Activated naive CD8-positive, alpha-beta T cell treated with anti-CD3 and anti-CD28 coated beads for 36 hours (primary cell): ENCODE measurements at places on chromosomes 5 and 9.
A peak's percentile ranks its signal among the peaks of the same experiment; 100 is the strongest.

DNA sequence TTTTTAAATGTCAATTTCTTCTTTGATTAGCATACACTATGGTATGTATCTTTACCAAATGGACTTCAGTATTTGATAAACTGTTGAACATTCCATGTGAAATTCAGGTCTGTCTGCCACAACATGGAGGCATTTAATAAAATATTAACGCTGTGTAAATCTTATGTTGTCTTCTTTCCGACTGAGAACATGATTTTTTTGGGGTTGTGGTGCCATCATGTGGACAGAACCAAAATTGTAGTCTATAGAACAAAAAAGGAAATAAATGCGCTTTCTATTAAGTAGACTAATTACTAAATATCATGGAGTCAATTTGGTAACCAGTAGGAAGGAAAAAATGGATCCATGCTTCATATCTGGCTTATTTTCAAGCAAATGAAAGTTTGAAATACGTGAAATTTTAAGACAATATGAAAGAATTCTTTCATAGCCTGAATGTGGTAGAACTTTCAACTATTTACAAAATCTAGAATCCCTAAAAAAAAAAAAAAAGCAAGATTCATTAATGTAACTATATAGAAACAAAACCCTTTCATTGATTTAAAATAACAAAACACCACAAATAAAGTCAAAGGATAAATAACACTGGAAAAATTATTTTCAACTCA, 2.8 kb upstream of the PLK2 start:
- peak; percentile 11 for DNase-seq

DNA sequence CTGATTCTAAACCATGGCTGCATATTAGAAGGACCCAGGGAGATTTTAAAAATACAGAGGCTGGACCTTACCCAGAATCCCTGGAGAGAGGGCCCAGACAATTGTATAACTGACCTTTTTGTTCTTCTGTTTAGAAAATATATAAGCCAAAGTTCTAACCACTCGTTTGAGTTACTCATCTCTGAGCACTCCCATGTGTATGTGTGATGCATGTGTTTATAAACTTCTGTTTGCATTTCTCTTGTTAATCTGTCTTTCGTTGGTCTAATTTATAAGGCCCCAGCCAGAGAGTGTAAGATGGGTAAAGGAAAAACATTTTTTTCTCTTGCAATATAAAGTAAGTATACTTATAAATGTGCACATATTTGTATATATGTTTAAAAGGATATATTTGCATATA, 443.9 kb downstream of the ZNF608 start:
- no peak for DNase-seq

DNA sequence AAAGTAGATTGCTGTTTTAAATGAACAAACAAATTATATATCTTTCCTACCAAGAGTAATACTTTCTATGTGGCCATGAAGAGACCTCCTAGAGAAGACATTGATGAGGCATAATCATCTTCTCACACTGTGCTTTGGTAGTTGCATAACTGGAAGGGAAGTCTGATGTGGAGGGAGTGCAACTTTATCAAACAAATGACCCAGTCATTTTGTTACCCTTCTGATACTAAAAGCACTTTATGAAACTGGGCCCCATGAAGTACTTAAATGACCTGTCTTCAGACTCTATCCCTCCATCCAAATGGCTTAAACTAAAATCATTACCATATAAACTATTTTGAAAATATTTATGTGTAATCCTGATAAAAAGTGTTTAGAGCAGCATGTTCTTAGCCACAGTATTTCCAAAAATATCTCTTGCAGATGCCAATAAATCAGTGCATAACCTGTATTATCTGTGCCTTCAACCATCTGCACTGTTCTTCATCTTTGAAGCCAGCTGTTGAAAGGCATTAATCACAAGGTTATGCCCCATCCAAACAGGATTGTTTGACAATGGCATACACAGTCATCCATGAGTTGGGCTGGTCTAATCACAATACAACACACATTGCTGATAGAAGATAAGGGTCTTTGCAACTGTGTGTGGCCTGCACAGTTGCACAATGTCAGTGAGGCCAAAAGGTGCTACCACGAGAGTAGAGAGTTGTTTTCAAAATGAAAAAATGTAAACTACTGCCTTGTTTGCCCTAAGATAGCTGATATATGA, 31.9 kb upstream of the MIER3 start:
- DNase-seq: no peak

GRCh38 chr9:94680020-94680419, 40.7 kb upstream of the FBP1 start:
- DNase-seq: no peak

DNA sequence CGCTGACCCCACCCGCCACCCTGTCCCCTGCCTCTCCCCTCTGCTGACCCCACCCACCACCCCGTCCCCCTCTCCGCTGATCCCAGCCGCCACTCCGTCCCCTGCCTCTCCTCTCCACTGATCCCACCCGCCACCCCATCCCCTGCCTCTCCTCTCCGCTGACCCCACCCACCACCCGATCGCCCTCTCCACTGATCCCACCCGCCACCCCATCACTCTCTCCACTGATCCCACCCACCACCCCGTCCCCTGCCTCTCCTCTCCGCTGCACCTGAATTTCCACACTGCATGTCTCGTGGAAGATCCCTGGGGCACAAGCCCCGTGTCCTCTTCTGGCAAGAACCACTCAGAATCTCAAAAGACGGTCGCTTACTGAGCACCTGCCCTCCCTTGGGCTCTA, 53.4 kb upstream of the OLFM1 start:
- DNase-seq: no peak

GRCh38 chr5:173782671-173783101, 105.5 kb upstream of the CPEB4 start:
- DNase-seq: no peak

- no peak for DNase-seq
Measured at GRCh38 chr5:16902846-16903245, 33.2 kb downstream of the MYO10 start.

DNA sequence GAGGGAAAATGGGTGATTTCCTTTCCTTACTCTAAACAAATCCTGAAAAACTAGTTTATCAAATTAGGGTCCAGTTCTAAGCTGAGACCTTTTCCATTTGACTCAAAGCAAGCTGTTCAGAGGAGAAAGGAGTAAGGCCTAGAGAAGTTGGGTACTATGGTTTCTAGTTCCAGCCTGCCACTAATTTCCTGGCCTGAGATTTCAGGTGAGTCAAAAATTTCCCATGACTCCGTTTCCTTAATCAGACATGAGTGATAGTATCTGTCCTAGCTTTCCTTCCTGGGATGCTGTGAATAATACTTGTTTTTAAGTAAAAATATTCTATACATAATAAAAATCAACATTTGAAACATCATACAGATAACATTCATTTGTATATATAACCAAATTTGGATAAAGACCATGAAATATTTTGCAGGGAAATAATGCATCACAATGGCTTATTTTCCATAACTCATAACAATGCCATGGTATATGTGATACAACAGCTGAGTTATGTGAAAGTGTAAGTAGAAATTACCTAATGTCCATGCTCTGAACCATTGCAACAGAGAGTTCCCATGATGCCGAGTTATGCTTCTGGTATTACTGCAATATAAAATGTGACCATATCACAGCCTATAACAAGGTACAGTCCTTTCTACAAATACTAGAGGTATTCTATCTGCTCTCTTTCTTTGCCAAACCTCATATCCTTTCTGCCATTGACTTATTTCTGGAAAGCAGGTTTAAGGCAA, 142.7 kb downstream of the MLLT3 start:
- no peak for DNase-seq

DNA sequence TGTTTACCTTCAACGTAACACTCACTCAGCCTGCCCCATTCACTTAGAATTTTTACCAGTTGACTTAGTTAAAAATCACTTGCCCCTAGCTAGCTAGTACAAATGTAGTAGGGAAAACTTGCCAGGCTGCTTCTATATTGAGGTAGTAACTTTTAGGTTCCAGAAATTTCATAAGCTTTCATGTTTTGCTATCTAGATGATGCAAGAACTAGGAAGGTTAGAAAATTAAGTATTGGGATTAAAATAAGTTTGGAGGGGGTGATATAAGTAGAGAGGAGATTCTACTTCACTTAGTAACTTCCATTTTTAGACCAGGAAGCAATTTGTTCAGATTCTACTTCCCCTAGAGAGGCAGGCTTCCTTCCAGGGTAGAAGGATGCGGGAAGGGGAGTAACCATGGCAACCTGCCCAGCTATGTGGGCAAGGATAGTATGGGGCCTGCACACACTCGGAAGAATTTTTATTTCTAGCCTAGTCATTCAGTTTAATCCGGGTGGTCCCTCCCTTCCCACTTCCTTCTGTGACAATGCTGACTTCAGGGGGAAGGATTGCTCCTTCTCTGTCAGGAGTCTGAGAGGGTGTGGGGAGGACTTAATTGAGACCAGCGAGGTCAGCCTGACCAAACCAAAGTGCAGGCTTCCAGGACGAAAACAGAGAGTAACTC, 4.2 kb downstream of the DAB2 start:
- DNase-seq: no peak

- no peak for DNase-seq
Measured at GRCh38 chr9:92480291-92480771, 2.0 kb downstream of the ASPN start.

GRCh38 chr5:54533541-54534190, 16.1 kb downstream of the SNX18 start:
- no peak for DNase-seq

GRCh38 chr5:98102936-98103335, 670.5 kb upstream of the RGMB start:
- DNase-seq: no peak

- DNase-seq: no peak
Measured at GRCh38 chr5:152282331-152282730, 122.7 kb downstream of the NMUR2 start.

- no peak for DNase-seq
Measured at GRCh38 chr9:134213881-134214341, 49.5 kb upstream of the RNU6ATAC start.

GRCh38 chr5:11363631-11364178, 540.5 kb downstream of the CTNND2 start:
- DNase-seq: no peak

GRCh38 chr9:130328349-130328801, 62.8 kb downstream of the HMCN2 start:
- no peak for DNase-seq

DNA sequence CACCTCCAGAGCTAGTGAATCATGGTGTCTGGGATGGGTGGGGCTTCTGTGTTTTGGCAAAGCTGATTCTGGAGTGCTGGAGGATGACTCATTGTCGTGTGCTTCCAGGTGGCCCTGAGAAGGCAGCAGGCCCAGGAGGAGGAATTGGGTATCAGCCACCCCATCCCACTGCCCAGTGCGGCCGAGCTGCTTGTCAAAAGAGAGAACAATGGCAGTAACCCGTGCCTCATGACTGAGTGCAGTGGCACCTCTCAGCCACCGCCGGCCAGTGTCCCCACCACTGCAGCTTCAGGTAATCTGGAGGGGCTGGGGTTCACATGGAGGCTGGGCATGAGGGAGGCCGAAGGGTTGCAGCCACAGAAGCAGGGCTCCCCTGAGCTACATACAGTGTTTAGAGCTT, 5.4 kb downstream of the DMRT1 start:
- DNase-seq: no peak

GRCh38 chr5:74272831-74273451, 367.6 kb downstream of the ENC1 start:
- no peak for DNase-seq

DNA sequence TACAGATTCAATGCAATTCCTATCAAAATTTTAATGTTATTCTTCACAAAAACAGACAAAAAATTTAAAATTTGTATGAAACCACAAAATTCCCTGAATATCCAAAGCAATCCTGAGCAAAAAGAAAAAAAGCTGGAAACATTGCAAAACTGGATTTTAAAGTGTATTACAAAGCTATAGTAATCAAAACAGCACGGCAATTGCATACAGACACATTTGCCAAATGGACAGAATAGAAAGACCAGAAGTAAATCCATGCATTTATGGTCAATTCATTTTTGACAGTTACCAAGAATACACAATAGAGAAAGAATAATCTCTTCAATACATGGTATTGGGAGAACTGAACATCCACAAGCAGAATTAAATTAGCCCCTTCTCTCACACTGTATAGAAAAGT, 110.5 kb downstream of the TMEM232 start:
- no peak for DNase-seq

- DNase-seq: peak; percentile 60
Measured at GRCh38 chr9:136312436-136312835, 8.5 kb upstream of the CCDC187 start.

- no peak for DNase-seq
Measured at GRCh38 chr5:42870882-42871418, 59.3 kb upstream of the SELENOP start.

DNA sequence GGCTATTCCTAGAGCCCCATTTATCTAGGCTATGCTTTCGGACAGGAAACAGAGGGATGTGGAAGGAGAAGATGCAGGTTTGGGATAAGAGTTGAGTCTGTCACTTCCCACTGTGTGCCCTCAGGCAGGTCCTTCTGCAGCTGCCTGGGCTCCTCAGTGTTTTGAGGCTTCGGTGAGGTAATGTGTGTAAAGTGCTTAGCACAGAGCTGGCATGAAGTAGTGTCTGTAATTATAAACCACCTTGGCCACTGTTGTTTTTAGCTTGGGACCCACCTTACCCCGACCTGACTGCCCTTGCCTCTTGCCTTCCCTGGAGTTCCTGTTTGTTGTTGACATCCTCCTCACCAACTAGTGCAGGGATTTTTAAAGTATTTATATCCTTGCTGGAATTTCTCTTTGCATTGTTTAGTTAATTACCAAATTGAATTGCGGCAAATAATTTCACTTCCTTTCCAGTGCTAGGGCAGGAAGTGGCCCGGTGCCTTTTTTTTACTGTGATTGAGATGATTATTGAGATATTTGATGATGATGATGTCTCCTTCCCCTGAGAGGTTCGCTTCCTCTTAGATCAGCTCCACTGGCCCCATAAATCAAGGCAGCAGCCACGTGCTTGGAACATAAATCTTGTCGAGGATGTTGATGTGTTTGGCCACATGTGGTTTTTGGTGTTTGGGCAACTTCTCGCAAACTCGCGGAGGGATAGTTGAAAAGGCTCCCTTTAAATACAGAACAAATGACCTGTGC, 38.3 kb upstream of the DAB2IP start:
- no peak for DNase-seq

DNA sequence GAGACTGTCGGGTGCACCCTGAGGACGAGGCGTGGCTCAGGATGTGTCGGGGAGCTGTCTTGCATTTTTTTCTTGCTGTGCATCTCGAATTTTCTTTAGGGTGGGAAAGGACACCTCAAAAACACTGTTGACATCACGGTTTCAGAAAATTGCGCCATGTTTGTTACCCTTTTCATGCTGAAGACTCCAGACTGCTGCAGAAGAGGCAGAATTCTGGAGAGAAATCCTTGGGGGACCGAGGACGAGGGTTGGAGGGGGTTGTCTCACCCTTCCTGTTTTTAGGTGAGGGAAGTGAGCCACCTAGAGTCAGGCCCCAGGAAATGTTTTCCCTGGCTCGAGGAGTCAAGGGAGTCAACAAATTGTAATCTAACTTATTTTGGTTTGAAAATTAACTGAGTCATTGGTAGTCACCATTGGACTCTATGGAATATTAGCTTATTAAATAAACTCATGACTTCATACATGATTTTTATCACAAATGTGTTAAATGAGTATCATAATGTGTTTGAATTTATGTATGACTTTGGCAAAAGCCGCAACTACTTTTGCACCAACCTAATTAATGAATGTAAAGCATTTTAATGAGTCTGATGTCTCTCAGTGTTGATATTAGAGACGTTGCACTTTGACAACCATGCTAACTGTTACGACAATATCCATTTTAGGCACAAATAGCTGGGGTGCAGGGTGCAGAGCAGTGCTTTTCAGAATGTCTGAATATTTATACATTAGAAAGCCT, 724 bp upstream of the LYSMD3 start:
- peak; percentile 53 for DNase-seq

- no peak for DNase-seq
Measured at GRCh38 chr5:28398185-28398584, 1359.8 kb upstream of the CDH9 start.
